ENCODE measurements at places on chromosomes 6 and 20.

- no peak for DNase-seq
Observed at GRCh38 chr6:2951728-2952127, 19.6 kb downstream of the SERPINB6 start.

DNA sequence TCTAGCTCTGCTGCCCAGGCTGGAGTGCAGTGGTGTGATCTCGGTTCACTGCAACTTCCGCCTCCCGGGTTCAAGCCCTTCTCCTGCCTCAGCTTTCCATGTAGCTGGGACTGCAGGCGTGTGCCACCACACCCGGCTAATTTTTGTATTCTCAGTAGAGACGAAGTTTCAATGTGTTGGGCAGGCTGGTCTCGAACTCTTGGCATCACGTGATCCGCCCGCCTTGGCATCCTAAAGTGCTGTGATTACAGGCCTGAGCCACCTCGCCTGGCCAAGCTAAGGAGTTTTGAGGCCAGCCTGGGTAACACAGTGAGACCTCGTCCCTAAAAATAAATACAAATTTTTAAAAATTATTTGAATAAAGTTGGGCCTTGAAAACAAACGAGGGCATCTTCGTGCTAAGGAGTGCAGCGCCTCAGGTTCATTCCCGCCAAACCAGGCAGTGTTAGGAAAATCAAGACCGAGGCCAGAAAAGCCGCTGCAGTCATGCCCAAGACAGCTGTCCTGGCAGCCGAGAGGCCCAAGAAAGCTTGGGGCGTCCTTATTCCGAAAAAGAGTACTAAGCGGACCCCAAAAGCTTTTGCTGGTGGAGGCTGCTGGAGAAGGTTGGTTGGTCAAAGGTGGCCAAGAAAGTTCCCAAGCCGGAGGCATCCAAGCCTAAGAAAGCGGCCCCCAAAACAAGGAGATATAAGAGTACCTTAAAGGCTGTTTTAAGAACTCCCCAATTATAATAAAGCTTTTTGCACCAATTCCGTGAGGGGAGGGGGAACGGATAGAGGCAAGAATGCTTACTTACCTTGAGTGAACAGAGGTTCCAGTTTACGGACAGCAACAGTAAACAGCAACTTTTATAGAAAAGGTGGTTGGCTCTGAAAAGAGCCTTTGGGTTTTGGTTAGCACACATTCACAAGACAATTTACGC, 109.0 kb downstream of the HFE start:
- no peak for DNase-seq

DNA sequence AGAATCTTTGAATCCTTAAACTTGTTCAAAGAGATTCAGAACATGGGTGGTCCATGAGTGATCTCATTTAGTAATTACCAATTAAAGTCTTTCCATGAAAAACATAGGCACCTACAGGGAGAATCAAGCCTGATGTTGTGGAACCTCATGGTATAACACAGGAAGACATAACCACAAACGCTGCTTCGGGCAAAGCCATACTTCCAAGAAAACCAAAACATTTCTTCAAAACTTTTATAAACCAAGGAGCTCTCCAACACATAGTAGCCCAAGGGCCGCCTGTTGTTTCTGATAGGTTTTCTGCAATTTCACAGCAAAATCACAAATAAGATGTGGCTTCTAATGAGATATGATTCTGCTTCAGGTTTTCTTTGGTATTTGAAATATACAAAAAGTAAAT, 2.5 kb downstream of the CHD6 start:
- no peak for DNase-seq

- DNase-seq: no peak
Observed at GRCh38 chr6:17964633-17965032, 22.8 kb downstream of the KIF13A start.

- DNase-seq: no peak
Observed at GRCh38 chr20:22288957-22289356, 295.4 kb downstream of the FOXA2 start.

Data from T1000 (cell line).